Non-pigmented ciliary epithelial cell (primary cell): ENCODE measurements at places on chromosomes 6 and 20.
A peak's percentile ranks its signal among the peaks of the same experiment; 100 is the strongest.

DNA sequence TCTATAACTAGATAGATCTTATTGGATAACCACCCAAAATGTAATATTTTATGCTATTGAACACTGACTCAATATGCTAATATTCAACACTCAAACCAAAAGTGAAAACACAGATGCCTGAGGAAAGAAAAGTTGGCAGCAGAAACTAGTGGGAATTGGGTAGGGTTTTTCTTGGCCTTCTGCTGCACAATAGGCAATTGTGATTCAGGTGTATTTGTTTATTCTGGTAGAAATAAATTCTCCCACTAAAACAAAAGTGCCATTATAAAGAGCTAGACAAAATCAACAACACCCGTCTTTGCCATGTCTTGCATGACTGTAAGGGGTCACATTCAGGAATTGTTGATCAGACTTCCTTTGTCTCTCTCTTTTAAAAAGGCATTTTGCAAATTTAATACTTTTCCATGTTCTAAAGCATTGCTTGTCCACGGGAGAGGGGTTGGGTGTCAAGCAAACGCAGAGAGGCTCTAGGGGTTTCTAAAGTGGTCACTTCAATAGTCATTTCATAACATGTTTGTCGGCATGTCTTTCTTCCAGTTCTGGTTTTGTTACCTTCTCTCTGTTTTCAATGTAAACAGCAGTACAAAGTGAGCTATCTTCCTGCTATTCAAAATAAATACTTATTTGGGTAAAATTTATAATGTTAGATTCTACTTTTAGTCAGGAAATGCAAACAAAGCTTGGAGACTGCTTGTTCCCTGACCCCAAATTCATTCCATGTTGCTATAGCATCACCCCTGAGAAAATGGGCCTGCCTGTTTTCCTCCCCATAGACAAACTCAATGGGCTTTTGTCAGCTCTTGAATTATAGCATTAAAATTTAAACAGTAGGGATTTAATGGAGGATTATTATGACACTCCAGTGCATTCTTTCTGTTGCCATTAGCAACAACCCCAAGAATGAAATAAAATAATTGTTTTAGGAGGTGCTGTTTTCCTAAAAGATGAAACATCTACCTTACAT, 217.0 kb upstream of the CCN2 start:
- no peak for DNase-seq

DNA sequence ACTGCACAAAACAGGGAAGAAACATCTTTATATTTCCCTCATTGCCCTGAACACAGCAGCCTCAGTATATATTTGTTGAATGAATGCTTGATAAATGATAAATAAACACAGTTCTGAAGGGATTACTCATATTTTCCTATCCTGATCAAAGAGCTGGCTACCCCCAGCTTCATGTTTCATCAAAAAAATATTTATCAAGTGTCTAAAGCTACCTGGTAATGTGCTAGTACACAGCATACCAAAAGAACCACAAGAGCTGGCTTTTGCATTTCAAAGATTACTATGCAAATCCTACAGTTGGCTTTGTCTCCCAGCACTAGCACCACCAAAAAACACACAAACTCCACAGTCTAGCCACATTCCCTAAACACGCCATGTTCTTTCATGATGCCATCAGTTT, 130.0 kb downstream of the BTBD9 start:
- peak; percentile 85 for DNase-seq

DNA sequence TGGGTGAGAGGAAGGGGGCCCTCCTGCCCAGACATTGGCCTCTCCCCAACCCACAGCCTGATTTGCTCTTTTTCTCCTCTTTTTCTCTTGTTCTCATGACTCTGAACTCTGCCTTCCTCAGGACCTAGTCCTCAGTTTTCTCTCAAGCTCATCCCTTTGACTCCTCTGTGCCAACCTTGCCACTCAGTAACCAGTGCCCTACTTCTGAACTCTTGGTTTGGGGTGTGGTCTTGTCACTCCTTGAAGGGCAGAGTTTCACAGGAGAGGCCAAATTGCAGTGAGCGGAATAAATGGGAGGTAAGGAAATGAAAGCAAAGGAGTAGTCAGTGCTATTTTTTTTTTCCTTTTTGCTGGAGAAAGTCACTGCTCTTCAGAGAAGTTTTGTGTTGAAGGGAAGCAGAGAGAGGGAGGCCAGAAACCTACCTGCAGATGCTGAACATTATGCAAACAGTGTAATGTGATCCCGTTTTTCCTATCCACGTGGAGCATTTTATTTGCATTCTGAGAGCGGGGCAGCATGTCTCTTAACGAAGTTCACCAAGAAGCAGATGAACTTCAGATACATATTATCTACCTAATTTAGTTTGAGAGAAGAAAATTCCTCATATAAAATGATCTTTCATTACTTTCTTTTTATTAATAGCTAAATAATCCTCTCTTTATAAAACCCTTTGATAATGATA, 26.9 kb downstream of the CFAP61 start:
- DNase-seq, result no peak

GRCh38 chr6:168724669-168725570, 283.9 kb downstream of the SMOC2 start:
- DNase-seq, result no peak

- no peak for DNase-seq
Observed at GRCh38 chr6:45915780-45916468, 99.7 kb downstream of the CLIC5 start.

DNA sequence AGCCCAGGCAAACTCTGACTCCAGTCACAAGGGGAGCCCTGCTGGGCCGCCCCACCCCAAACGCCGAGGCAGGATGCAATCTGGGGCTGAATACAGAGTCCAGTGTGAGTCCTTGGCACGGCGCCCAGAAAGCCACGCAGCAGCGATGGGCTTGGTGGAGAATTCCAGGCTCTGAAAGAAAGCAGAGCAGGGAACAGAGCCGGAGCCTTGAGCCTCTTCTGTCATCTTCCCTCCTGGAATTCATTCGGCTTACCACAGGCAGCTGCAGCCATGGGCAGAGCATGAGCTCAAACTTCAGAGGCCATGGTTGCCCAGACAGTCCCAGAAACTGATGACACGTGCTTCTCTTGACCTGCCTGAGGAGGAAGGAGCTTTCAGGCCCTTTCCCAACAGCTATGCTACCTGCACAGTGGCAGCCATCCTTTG, 441.1 kb upstream of the JARID2 start:
- peak; percentile 55 for DNase-seq

GRCh38 chr6:49001856-49002541, 461.1 kb downstream of the MMUT start:
- no peak for DNase-seq

GRCh38 chr6:88761237-88762031, 202.0 kb downstream of the RNGTT start:
- DNase-seq, result no peak

DNA sequence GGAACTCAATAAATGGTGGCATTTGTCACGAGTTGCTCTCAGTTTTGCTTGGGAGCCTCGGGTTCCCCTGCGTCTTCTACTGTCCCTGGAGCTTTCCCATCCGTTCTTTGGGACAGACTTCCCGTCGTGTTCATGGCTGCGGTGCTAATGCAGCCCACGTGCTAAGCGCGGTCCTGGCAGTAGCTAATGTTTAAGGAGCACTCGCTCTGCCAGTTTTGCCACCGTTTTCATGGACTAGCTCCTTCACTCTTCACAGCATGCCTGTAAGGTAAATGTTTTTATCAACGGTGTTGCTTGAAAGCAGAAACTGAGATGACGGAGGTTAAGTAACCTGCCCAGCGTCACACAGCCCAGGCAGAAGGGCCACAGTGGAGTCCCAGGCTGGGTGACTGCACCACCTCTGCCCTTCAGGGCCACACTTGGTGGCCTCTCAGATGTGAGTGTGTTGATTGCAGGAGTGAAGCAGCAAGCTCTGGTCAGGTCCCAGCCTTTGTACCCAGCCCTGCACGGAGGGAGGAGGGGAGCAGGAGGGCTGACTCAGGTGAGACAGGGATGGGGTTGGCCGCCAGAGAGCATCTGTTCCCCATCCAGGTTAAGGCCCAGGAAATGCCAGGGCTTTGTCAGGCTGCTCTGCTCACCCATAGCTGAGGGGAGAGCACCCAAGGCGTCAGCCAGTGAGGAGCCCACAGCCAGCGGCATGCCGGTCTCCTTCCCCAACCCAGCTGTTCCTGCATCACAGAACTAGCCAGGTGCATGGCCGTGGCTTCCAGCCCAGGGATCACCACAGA, 181.8 kb downstream of the ZMYND8 start:
- no peak for DNase-seq

GRCh38 chr20:62354031-62354808, 12.9 kb downstream of the LAMA5 start:
- no peak for DNase-seq

GRCh38 chr20:63224412-63225081, 8.6 kb upstream of the YTHDF1 start:
- DNase-seq, result no peak

DNA sequence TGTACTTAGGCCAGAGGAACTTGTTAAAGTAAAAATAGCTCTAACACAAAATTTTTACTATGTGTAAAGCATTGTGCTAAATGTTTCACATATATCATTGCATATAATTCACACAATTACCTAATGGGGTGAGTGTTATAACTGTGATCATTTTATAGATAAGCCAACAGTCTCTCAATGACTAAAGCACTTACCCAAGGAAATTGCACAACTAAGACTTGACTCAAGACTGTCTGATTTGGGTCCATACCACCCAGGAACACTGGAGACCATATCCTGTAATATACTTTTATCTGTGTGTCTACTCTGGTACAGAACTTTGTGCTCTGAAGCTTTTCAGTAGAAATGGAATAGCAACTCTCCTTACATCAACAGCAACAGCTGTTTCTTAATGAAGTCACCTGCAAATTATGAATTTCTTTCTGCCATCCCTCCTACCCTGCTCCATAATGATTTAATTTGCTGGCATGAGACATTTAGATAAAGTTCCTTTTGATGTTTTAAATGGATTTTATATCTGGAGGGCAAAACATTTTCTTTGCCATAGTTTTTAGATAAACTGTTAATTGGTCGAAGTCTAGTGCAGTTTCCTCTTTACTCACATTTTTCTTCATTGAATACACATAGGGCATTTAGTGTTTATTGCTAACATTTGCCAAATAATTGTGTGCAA, 47.5 kb downstream of the TSPYL4 start:
- no peak for DNase-seq

DNA sequence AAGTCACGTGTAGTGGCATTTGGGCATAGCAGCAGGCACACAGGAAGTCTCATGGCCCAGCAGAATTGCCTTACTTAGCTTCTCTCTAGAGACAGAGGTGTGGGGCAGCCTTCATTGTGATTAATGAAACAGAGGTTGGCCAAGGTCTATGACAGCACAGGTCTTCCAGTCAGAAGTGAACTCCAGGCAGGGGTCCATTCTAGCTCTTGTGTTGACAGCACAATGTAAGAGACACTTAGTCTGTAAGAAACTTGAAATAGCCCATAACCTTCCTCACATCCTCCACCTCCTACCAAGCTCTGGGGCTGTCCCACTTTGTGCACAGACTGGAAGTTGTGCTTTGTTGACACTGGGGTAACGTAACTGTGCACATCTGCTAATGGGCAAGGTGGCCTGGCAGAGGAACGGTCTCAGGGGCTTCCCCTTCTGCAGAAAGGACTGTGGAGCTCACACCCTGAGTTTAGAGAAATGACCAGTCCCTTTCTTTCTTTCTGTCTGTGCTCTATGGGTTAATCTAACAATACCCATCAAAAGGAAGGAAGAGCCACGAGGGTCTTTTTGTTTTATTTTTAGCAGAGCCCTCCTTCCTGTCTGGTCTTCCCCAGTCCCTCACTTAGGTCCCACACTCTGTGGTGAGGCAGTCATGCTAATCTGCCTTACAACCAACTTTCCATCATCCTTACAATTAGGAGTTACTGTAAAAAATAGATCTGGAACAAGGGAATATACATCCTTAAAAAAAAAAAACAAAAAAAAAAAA, 35.6 kb upstream of the TAGAP start:
- DNase-seq, result no peak

- DNase-seq, result no peak
Observed at GRCh38 chr20:40606660-40607059, 82.4 kb downstream of the MAFB start.

DNA sequence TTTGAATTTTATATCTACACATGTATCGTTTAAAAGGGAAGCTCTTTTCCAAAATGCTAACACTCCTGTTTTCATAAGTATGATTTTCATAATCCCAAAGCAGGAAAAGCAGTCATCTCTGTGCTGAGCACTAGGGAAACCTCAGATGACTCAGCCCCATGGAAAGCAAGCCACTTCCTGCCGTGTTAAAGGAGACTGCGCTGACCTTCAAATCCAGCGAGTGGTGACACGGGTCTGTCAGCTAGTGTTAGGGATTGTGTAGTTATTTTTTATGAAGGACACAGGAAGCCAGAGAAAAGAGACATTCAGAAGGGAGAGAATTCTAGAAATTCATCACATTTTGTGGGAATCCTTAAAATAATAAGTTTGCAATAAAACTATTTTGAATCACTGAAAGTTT, 57.0 kb upstream of the CD93 start:
- DNase-seq, result no peak

DNA sequence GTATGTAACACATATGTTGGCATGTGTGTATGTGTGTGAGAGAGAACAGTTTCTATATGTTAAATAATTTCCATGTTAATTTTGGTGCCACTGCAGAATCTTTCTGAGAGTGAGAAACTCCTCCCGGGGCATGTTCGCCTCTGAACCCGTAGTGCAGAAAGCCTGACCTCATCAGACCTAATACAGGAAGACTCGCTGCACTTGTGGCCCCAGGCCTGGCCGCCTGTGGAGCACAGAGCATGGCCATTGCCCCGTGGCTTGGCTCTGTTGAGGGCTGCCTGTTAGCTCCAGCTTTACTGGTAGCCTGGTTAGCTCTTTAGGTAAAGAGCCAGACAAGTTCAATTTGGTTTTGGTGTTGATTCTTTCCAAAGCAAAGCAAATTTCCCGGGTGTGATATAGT, 25.5 kb downstream of the FARS2 start:
- DNase-seq, result no peak

GRCh38 chr6:27132532-27133280, 114.8 kb upstream of the PRSS16 start:
- peak; percentile 100 for DNase-seq

DNA sequence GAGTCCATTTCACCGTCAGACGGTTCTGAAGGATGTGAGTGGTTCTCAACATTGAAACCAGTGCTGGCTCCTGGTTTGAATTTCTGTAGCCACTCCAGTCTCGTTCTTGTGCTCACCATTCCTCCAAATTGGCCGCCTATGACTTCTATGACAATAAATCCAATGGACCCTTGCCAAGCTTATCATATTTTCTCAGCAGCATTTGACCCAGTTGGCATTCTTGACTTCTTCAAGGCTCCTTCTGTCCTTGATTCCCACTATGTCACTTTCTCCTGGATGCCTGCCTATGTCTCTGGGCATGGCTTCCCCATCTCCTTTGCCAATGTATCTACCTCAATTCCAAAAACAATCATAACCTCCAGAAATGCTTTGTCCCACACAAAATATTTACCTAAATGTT, 756.0 kb upstream of the NRSN1 start:
- no peak for DNase-seq
